ENCODE measurements at places on chromosomes 7 and 10.

GRCh38 chr10:17085011-17085725, 44.4 kb downstream of the CUBN start:
- no peak for DNase-seq

DNA sequence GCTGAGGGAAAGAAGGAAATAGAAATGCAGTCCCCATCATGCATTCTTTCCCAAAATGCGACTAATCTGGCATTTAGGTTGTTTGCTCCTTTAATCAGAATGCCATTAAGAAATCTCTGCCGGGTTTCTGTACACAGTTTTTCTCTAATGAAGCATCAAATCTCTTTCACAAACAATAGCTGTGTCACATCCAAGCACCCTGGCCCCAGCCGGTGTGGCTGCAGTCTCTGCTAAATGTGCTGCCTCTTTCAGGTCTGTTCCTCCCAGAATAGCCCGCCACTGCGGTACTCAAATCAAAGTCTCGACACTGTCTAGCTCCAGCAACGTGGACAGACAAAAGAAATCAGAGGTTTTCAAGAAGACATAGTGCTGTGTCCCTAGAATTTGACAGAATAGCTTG, 343.8 kb downstream of the KCNMA1 start:
- DNase-seq, result no peak

DNA sequence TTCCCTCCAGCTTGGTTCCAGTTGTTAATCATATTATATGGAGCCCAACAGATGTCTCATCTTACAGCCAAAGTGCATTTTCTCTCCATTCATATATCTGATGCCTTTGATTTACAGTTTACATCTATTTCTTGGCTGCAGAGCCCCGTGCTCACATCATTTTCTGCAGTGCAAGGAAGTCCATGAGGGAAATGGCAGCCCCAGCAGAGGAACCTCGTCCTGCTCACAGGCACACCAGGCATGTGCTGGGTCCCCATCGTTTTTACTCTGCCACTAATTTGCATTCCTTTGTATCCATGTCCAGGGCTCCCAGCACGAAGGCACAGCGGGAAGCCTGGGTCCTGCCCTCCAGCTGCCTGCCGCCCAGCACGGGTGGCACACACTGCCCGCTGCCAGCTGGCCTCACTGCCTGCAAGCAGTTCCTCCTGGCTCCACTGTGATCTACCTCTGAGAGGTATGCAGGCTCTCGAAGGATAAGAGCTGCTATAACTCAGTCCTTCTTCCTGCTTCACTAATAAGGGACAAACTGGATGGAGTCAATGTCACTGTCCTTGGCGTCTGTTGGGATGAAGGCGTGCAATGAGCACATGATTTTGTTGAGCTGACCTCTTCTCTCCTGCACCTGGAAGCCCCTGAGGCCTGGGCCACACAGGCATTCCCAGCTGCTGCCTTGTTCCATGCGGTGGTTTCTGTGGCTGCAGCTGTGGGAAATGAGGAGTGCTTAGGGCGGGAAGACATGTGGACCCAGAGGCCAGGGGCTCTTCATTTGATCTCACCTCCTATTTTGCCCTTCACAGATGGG, 583.6 kb upstream of the MGMT start:
- no peak for DNase-seq

DNA sequence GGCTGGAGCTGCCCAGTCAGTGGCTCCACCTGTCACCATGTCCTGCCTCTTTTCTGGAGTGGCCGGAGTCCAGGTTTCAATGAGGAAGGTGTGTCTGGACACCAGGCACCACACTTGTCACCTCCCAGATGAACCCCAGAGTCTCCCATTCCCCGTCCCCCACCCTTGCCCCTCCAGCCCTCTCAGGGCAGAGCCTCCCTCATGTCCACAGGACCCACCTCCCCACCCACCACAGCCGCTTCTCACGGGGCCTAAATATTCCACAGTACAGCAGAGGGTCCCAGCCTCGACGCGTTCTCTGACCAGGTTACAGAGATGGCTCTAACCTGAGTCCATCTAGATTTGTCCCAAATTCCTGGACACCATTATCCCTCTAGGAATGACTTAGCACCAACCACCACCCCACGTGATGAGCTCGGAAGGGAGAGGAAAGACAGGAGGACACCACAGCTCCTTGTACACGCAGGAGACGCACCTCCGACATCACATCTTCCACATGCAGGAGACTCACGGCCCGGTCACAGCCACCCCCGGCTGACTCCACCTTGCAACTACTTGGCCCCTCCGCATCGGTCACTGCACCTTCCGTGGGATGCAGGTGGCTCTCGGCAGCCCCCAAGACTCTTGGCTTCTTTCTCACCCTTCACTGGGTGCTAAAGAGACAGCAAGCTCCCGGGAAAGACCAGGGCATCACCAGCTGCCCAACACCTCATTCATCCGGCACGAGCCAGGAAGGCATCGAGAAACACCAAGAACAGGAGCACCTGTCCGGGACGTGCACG, 560.2 kb downstream of the DNAJB6 start:
- DNase-seq, result no peak

DNA sequence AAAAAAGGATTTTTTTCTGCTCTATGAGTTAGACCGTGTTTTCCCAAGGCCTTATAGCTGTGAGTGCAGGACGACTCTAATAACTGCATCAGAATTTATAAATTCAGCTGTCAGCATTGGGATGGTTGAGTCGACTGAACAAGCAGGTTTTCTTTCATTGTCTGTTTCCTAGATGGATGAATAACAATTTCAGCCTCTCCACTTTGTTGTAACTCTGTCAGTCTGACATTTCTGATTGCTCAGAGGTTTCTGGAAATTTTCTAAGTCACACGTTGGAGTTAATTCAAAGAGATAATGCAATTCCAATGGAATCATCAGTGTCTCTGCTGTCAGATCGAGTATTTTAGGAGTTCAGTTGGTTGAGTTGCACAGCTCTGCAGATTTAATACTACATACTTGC, 159.2 kb downstream of the CHN2 start:
- no peak for DNase-seq

DNA sequence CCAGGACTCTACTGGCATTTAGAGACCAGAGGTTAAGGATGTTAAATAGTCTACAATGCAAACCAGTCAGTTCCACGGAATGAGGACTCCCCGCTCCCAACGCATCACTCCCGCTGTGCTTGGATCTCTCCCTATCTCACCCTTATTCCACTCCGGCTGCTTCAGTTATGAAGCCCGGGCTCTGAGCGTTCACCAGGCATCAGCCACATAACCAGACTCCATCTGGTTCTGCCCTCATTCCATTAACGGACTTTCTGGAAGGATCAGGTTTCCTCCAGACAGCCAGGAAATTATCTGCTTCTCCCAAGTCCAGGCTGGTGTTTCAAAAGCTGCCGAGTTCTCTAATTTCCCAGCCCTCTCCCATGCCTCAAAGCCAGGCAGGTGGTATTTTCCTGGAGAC, 499.3 kb downstream of the GLRX3 start:
- no peak for DNase-seq

DNA sequence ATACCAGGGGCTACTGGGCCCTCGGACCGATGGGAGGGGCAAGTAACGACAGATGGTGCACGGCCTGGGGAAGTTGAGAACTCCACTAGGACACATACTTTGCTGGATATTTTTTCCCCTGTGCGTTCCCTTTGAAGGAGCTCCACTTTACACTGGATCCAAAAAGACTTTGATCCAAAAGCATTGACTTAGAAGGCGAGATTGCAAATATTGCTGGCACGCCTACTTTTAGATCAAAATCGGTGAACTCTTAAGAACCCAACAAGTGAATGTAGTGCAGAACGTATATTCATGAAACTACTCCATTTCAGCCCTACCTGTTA, 436 bp upstream of the SLC25A13 start:
- DNase-seq, result no peak

DNA sequence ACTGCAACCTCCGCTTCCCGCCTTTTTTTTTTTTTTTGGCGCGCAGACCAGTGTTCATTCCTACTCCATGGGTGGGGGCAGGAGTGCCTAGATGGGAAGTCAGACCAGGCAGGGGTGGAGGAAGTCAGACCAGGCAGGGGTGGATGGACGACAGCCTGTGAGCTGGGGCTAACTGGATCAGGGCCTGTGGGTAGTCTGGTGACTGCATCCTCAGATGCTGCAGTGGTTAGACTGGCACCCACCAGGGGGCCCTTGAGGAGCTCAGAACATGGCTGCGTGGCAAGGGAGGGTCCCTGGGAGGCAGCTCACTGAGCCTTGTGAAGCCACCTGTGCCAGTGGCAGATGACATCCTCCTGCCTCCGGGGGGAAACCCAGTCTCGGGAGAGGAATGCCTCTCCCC, 35.1 kb downstream of the RCC1L start:
- no peak for DNase-seq

- DNase-seq, result no peak
Measured at GRCh38 chr7:117085769-117086463, 132.6 kb downstream of the ST7 start.

DNA sequence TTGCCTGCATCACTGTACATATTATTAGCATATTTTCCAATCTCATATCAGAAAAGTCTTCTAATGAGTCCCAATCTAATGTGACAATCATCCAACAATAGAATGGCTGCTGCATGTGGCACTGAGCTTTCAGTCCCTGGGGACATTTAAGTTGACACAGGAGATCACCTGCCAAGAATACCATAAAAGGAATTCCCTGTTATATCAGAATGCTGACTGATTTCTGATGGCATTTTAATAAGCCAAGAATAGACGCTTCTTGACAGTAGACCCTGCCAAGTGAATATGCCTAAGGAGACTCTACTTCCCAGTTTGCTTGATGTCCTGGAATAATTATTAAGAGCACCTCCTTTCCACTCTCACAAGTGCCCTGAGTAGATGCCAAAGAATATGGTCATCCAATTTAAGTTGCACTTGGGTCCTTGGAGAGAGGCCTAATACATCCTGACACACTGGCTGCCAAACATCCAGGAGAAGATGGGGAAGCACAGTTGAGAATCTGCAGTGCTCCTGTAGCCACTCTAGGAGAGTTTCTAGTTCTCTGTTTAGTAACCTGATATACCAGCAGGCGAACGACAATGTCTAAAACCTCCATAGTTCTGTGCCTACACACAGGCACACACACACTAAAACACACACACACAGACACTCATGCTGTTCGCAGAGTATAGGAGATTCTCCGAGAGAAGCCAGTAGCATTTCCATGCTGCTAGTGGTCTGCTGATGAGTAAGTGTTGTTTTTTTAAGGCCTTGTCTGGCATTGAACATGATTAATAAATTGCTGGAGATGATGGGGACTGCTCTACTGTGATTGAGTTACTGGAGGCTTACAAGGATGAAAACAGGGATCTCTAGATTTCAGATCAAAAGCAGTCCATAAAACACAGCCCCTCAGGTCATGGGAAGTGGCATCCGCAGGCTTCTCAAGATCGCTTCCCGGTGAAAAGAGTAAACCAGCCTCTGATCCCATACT, 369.6 kb downstream of the KCNMA1 start:
- no peak for DNase-seq

GRCh38 chr10:34647160-34647559, 167.9 kb downstream of the PARD3 start:
- DNase-seq, result no peak

GRCh38 chr10:10500937-10501336, 516.7 kb upstream of the CELF2 start:
- no peak for DNase-seq

- DNase-seq, result no peak
Measured at GRCh38 chr10:27911539-27911938, 87.3 kb downstream of the ODAD2 start.

DNA sequence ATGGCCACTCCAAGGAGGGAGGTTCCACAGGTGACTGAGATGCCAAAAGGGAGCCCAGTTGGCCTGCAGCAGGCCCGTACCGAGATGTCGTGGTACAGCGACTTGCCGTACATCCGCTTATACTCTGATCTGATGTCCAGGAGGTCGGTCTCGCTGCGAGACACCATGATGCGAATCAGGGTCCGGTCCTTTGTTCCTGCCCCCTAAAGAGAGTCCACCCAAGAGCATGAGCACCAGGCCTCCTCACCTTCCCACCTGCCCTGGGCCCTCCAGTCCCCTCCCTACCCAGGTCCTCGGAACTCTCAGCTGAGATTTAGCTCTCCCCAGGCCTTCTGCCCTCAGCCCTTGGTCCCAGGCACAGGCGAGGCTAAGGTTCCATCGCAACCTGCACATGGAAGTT, 25.0 kb downstream of the PLAC9 start:
- no peak for DNase-seq

- DNase-seq, result no peak
Measured at GRCh38 chr7:13069841-13070240, 382.4 kb downstream of the ARL4A start.

DNA sequence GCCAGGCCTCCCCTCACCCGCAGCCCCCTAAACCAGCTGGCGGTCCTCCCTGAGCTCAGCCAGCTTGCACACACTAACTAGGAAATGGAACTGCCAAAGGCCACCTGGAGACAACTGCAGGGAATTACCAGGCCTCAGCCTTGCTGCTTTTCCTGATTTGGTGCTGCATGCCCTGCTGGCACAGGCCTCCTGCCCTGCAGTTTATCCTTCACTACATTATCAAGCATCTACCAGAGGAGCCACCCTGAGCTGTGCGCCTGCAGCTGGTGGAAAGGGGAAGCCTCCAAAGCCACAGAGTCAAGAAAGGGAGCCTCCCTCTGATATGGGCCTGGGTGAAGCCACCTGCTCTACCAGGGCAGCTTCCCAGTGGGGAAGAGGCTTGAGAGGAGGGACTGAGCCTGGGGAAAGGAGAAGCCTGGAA, 139.8 kb downstream of the GRID1 start:
- DNase-seq, result no peak

DNA sequence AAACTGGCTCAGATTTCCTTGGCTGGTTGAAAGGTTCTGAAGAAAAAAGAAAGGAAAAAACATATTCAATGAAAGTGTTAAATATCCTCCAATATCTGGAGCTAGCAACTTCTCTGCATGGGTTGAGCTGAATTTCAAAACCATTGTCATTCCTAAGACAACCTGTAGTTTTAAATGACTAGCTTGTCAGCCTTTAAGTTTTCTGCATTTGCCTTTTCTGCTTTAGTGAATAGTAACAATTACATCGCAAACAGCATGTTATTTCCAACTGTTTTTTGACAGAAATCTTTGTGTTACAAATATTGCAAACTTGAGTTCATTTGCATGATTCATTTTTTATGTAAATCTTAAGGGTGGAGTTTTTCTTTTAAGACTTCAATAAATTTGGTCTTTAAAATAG, 852.3 kb upstream of the CELF2 start:
- no peak for DNase-seq

Data from T-helper 1 cell (primary cell).